ENCODE measurements at places on chromosomes 6 and 20.

GRCh38 chr20:47201074-47201730 lies 155.3 kb downstream of the ZMYND8 start:
- no peak for DNase-seq

DNA sequence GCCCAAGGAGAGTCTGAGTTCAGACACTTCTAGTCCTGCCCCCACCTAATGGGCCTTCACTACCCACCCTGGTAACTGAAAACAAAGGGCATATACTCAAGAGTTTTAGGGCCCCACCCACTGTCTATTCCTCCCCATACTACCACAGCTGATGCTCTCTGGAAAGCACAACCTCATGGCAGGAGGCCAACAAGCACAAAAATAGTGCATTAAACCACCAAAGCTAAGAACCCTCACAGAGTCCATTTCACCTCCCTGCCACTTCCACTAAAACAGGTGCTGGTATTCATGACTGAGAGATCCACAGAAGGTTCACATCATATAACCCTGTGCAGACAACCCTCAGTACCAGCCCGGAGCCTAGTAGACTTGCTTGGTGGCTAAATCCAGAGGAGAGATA lies 132.1 kb upstream of the ADGRB3 start:
- no peak for DNase-seq

GRCh38 chr6:9095729-9096128 lies 660.4 kb upstream of the SLC35B3 start:
- no peak for DNase-seq

DNA sequence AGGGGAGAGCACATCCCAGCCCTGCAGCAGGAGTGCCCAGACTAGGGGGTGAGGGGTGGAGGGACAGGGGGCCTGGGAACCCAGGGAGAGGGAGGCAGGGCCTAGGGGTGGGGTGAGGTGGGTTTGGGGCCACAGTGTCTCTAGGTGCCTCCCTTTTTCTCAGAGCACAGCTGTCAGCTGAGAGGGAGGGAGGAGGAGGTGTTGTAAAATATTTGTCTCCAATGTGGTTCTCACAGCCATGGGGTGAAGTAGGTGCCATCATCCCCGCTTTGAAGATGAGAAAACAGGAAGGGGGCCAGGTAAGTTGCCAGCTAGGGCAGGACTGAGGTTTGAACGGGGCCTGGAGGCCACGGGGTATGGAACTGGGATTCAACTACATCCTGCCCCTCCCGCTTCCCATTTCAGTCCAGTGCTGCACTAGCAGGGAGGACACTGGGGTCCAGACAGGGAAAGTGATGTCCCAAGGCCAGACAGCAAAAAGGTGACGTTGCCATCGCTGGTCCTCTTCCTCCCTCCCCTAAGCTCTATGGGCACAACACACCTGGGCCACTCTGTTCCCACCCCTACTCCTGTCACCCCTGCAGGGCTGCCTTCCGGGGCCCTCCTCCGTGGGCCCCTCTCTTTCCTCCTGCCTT lies 20.3 kb downstream of the PACSIN1 start:
- DNase-seq, result no peak

DNA sequence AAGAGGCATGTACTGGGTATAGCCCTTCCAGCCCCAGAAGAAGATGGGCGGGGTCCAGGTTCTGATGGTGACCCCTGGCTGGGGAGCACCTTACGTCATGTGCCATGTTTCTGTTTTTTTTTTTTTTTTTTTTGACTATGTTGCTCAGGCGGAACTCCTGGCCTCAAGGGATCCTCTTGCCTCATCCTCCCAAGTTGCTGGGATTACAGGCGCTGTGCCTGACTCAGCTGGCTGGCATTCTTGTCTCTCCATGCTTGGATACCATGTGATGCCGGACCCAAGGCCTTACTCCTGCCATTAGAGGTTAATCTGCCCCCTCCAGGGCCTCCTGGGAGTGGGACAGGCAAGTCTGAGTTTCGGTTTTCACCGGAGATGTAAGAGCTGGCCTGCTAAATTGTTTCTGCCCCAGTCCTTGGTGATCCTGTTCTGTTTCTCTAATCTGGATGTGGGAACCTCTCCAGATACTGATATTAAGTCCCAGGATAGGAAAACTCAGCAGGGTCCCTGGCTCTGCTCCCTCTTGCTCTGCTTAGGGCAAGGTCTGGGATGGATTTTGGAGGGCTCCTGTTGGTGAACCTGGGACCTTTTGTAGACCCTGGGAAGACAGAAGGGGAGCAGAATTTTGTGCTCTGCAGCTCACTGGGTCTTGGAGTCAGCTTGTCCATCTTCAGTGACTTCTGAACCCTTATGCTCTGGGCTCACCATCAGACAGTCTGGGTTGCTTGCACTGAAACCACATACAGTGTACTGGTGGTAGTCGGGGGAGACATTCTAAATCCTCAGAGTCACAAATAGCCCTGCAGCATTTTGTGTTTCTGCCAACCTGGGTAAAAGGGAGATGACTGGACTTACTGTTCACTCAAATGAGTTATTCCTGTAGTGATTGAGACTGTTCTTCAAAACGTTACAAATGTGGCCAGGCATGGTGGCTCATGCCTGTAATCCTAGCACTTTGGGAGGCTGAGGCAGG lies 45.1 kb downstream of the PTK7 start:
- no peak for DNase-seq

DNA sequence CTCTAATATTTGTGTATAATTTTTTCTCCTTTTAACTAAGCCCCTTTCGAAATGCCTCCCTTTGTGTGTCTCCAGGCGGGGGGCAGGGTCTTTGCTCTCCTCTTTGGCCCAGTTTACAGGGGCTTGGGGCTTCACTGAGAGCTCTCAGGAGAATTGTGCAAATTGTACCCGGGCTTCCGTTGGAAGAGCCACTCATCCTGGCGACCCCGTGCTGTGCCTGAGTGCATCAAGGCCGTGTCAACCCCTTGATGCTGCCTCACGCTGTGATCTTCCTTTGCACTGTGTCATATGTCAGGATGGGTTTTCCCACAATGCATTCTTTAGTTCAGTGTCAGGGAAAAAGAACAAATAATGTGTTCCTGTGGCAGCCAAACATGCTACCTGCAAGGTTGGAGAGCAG lies 118.0 kb upstream of the POU3F2 start:
- DNase-seq, result no peak

- DNase-seq, result no peak
Observed at GRCh38 chr6:96727144-96727543, 110.1 kb downstream of the GPR63 start.

DNA sequence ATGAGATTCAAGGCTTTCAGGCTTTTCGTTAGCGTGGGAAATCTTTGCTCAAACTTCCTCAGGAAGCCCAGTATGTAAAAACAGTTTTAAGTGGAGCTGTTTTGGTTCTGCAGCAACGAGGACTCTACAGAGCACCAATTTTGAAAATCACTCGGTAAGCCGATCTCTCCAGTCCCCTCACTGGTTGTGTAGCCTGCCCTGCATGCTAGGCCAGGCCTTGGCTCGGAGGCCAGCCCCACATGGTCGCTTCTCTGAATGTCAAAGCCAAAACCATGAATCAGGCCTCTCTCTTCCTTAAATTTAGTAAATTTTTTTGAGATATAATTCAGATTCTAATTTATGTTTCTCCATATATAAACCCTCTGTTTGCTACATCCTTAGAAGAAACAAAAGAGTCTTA lies 108.0 kb downstream of the CHD6 start:
- DNase-seq, result no peak

GRCh38 chr6:166344240-166344639 lies 1.9 kb upstream of the SFT2D1 start:
- no peak for DNase-seq

DNA sequence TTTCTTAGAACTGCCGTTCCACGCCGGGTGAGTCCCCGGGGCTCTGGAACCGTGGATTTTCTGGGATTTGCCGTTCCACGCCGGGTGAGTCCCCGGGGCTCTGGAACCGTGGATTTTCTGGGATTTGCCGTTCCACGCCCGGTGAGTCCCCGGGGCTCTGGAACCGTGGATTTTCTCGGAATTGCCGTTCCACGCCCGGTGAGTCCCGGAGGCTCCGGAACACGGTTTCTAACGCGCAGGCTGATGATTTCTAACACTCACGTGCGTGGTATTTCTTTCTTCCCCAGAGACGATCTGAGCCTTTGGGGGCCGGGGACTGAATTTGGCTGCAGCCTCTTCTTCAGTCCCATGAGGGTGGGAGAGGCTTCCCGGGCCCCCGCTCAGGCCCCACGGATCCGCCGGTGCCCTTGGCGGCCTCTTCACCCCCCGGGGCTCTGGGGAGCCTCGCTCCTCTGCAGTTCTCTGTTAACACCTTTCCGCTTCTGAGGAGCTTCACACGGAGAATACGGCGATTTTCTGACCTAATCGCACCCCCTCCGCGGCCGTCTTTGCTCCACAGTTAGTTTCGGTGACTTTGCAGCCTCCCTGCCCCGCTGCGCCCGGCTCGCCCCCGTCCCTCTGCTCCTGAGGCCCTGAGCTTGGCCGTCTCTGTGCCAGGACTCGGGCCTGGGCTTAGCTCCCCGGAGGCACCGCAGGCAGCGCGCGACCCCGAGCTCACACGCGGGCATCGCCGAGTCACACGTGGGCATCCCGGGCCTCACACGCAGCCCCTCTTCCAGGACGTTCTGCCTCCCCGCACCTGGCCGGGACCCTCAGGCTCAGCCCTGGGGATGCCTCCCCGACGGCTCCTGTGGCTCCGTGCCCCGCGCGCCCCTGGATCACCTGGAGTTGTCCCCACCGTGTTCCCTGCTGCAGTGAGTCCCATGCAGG lies 7.2 kb upstream of the KIF25 start:
- no peak for DNase-seq

DNA sequence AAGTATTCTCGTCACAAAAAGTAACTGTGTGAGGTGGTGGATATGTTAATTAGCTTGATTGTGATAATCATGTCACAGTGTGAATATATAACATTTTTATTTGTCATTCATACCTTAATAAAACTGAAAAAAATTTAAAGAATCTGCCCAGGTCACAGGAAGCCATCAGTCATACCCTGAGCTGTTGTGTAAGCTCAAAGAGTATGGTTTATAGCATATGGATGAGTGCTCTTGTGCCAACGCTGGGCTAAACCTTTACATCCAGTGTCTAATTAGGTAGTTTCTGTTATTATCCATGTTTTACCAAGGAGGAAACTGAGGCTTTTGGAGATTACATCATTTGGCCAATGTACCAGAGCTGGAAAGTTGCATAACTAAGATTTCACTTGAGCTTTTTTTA lies 11.4 kb downstream of the PKIG start:
- DNase-seq, result no peak

- DNase-seq, result no peak
Observed at GRCh38 chr20:25863536-25864325, 167.1 kb upstream of the ZNF337 start.

GRCh38 chr6:105982761-105983540 lies 103.2 kb upstream of the PRDM1 start:
- no peak for DNase-seq

DNA sequence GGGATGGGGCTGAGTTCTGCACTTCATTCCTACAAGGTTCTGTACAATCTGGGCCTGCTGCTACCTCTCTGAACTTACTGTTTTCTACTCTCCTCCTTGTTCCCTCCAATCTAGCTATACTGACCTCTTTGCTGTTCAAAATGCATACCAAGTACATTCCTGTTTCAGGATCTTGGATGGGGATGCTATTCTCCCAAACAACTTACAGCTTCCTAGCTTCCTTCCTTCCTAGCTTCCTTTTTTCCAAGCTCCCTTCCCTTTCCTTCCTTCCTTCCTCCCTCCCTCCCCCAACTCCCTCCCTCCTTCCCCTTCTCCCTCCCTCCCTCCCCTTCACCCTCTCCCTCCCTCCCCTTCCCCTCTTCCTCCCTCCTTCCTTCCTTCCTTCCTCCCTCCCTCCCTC lies 117.9 kb downstream of the AHI1 start:
- no peak for DNase-seq

GRCh38 chr6:138272533-138273315 lies 54.4 kb upstream of the PBOV1 start:
- DNase-seq, result no peak

- DNase-seq, result no peak
Observed at GRCh38 chr6:166575205-166575604, 11.3 kb downstream of the RAMACL start.

- no peak for DNase-seq
Observed at GRCh38 chr20:62079166-62079565, 13.5 kb upstream of the TAF4 start.

DNA sequence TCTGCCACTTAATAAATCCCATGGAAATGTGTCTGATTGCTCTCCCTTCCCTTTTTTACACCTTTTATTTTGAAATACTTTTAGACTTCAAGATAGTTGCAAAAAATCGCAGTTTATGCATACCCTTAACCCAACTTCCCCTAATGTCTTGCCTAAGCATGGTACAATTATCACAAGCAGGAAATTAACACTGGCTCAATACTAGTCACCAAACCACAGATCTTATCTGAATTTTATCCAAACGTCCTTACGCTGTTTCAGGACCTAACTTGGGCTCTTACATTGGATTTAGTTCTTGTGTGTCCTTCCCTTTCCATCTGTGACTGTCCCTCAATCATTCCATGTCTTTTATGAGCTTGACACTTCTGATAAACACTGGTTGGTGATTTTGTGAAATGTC lies 146.3 kb downstream of the ZNF217 start:
- DNase-seq, result no peak

DNA sequence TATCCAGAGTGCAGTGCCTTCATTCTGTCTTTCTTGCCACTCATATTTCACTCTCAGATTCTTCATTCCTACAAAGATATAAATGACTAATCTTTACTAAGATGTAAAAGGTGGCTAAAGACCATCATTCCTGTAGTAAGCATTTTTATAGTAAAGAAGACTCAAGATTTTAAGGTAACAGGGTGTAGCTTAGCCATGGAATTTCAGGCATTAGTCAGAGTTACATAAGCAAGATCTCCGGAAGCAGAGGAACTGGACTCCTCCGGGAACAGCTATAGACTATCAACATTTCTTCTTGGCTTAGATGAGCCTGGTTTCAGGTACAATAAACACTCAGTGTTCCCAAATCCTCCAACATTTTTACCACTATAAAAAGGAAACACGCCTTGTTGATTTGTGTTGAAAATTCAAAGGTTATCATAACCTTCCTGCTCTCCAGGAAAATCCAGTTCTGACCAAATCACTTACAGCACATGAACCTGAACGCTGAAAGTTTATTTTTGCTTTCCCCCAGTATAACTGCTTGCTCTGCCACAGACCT lies 23.7 kb downstream of the SERPINB1 start:
- no peak for DNase-seq

DNA sequence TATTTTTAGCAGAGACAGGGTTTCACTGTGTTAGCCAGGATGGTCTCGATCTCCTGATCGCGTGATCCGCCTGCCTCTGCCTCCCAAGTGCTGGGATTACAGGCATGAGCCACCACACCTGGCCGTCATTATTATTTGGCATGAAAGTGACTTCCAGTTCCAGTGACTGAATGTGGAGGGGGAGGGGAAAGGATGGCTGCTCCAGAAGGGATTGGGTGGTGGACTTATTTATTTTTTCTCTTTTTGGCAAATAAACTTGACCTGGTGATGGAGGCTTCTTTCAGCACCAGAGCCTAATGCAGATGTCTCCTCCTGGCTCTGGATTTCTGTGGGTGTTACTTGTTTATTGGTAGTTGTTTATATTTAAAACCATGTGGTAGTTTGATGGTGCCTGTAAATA lies 16.9 kb upstream of the SLC22A23 start:
- no peak for DNase-seq
